Activated CD8-positive, alpha-beta memory T cell treated with anti-CD3 and anti-CD28 coated beads, Interleukin-2, amount 10 ng/mL, durations not matched to agents 7 days and 5 days (primary cell): ENCODE measurements at places on chromosomes 1 and 21. TPM values are rescaled to one million over a fixed set of nuclear protein-coding genes. Genes with fewer than 3 reads are reported as not detected.

SYPL2 gene
- not detected for total RNA-seq

ALPL gene
- total RNA-seq, result not detected

BTBD19 gene
- 3.7 TPM for total RNA-seq

FCAMR gene
- total RNA-seq, result not detected

TNFRSF1B gene
- 370 TPM for total RNA-seq

LAD1 gene
- not detected for total RNA-seq

DNA sequence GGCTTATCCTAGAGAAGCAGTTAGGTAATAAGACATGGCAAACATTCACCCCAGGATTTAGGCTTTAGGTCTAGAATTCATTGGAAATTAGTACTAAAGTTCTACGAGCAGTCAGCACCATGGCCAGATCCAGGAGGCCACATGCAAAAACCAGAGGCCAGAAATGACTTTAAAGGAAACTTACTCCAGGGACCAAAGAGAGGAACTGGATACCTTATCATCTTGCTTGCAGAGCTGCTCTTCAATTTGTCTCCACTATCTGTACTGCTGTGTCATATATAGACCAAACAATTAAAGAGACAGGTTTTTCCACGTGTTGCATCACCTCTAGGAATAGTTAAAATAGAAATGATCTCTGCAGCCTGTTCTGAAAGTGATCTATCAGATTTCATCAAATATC, 127.8 kb downstream of the LMX1A start:
- no peak for DNase-seq

- DNase-seq, result no peak
These were observed 176.8 kb downstream of the LMO4 start for GRCh38 chr1:87505391-87505983.

DNA sequence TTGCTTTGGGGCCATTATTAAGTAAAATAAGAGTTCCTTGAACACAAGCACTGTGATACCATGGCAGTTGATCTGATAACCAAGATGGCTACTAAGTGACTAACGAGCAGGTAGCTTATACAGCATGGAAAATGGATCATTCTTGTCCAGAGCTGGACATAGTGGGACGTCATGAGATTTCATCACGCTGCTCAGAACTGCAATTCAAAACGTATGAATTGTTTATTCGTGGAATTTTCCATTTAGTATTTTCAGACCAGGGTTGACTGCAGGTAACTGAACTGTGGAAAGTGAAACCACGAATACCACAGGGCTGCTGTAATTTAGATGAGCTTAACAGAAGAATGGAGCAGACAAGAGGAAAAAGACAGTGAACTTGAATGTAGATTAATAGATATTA, 38.9 kb downstream of the CCDC18 start:
- peak; percentile 64 for DNase-seq

- peak; percentile 7 for DNase-seq
These were observed 365.9 kb downstream of the PTPRU start for GRCh38 chr1:29602203-29602602.

DNA sequence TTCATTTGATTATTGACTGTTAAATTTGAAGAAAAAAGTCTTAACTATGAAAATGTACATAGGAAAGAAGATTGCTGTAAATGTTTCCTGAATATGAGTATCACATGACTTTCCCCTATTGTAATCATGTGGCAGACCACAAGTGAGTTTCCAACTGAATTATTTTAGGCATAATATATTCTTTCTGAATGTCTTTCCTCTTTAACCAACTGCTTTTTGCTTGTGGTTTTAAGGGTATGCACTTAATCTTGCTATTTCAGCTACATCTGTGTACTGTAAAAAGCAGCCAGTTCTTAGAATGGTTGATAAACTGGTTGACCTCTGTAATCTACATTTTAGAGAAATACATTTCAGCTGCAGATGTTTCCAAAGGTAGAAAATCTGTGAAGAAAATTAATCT, 400.7 kb downstream of the NEGR1 start:
- no peak for DNase-seq

- DNase-seq, result no peak
These were observed at the start of gene LDLRAD1 for GRCh38 chr1:54017979-54018378. TSS of gene LDLRAD1 (minus strand) at chr1:54018186. CDS start at chr1:54018112, 74 bp downstream.

DNA sequence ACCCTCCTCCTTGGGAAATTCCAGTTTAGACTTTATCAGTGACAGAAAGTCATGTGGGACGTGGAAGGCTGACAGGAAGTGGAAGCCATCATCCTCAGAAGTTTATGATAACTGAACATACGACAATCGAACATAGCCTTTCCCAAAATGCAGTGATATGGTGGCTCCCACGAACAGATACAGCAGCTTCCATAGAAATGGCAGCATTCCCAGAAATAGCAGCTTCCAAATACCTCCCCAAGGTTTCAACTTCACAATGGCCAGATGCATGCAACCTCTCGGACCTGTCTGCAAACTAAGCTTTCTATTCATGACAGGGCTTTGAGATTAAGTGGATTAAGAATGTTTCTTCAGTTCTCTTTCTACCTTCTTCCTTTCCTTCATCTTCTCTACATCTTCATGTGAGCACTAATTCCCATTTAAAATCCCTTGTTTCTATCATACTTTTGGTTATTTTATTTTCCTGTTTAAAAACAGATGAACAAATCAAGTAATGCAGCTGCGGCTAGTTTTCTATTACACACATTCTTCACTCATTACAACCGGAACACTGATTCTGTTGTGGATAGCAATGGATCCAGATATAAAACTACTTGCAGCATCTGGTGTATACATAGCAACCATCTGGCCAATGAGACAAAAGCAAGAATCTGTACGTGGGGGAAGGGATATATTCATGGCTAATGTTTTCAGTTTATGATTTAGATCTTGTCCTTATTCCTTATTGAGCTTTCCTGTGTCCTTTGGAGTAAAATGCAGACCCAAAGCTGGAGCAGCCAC, 304.8 kb downstream of the BRINP3 start:
- no peak for DNase-seq

DNA sequence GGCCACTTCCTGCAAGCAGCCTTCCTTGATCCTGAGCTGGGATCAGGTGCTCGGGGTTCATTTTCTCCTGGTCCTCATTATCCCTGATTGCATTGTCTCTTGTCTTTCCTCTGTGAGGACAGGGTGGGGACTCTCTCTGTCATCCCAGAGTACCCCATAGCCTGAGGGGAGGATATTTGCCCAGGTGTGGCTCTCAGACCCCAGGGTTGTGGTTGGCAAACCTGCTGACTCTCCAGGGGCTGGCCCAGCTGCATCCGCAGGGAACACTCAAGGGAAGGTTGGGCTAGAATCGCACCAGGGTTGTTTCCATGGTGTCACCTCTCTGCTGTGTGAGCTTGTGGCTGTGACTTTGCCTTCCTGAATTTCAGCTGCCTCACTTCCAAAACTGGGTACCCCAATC, 276.8 kb upstream of the C1orf174 start:
- no peak for DNase-seq

DNA sequence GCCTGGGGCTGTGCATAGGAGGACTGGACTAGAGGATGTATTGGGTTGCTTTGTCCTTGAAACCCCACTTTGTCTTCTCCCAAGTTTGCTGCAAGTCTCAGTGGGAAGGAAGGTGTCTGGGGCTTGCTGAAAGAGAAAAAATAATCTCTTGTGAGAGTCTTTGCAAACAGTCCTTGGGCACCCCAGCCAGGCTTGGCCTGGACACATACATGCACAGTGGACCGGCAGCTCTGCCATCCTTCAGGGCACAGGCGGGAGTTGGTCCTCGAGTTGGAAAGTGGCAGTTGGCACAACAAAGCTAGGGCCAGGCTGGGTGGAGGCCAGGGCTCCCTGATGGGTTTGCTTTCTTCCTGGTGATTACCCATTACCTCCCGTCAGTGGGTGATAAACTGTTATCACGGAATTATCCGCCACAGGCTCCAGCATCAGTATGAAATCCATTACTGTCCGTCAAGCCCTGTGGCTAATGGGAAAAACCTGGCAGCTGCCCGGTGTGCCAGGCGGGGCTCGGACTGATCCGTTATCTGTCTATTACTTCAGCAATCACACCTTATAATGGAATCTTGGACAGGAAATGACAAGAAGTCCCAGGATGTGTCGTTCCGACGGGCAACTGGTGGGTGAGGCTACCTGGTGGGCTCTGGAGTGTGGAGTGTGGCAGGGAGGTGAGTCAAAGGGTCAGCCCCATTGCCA, 265.7 kb downstream of the GRIK3 start:
- DNase-seq, result no peak

DNA sequence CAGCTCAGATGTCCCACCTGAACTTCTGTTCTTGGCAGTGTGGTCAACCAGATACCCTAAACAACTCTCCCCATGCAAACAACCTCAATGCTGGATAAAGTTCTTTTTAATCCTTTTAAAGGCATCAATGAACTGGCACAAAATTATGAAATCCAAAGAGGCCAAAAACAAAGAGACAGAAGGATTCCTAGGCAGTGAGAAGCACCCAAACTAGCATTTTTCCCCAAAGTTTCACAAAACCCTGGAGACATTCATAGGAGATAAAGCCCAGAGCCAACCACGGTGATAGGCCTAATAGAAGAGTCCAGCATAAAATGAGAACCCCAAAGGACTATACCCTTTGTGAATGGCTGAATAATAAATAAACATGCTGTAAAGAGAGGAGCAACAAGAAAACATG, 50.7 kb downstream of the MATN1 start:
- no peak for DNase-seq
